ENCODE measurements at places on chromosomes 1 and 21.
A peak's percentile ranks its signal among the peaks of the same experiment; 100 is the strongest.

GRCh38 chr21:37372127-37372731, 5.7 kb downstream of the DYRK1A start:
- DNase-seq: no peak

GRCh38 chr1:22332795-22333499, 118.7 kb upstream of the ZBTB40 start:
- no peak for DNase-seq

- no peak for DNase-seq
Observed at GRCh38 chr1:99748419-99748818, 18.0 kb downstream of the FRRS1 start.

DNA sequence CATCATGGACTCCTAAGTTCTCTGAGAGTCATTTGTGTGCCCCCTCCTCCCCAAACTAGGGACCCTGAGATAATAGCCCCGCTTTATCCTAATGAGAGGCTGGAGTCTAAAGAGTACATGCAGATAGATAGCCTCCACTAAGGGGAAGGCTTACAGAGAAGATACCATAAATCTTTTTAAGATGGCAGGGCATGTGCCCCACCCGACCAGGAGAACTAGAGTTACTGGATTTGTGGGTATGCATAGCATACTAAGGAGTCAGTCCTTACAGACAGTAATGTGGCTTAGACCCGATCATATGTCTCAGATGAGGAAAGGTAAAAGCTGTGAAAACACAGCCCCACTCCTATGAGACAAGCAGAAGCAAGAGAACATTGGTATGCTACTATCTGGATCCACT, 25.7 kb upstream of the PKN2 start:
- DNase-seq: no peak

- no peak for DNase-seq
Observed at GRCh38 chr1:116740746-116741145, 13.5 kb upstream of the CD2 start.

DNA sequence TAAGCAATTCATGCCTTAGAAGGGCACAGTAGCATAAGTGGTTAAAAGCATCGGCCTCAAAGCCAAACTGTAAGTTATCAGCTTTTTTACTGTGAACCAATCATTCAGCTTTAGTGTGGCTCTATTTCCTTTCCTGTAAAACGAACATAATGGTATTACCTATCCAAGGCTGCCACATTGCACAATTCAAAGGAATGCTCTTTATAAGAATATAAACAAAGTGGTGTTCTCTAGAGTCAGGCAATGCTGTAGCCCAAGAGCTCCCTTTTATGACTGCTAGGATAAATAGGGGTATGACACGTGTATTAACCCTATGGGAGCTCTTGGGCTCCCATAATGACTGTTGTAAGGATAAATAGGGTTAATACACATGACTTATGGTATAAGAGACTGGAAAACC, 25.4 kb downstream of the INTS7 start:
- DNase-seq: no peak

- DNase-seq: no peak
Observed at GRCh38 chr1:199411506-199411905, 616.0 kb upstream of the NR5A2 start.

- DNase-seq: no peak
Observed at GRCh38 chr1:25033828-25034705, 104.0 kb upstream of the RUNX3 start.

DNA sequence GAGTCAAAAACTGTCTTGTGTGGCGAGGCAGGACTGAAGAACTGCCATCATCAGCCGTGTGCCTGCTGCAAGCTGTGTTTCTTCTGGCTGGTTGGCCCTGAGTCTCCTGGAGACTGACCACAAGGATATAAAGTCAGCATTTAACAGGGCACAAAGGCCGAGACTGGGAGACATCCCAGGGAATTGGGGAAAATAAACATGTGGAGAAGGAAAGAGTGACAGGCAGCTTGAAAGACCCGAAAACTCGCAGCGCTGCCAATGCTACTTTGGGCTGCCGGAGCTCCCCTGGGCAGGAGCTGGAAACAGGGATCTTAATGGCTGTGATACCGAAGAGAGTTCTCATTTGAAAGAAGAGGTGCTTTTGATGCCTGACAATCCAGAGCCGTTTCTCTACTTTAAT, 125.3 kb upstream of the HMGB4 start:
- no peak for DNase-seq

GRCh38 chr1:231527586-231528171, 790 bp upstream of the TSNAX start:
- no peak for DNase-seq

GRCh38 chr1:28244549-28245251, 8.8 kb downstream of the ATP5IF1 start:
- DNase-seq: no peak

DNA sequence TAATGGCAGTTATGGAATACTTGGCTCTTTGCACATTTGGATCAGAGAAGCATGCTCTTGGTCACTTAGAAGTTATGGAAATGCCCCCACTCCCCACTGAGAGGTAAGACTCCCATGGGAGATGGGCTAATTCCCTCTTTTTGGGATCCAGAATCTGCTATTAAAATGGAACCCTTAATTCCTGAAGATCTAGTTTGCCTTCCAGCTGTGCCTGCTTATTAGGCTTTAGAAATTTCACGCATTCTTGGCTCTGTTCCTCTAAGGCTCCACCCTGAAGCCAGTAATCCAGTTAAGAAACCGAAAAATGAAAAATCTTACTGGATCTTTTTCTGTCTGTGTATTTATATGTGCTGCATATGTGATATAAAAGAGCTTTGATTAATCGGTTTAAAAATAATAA, 76.7 kb downstream of the USH2A start:
- DNase-seq: no peak

DNA sequence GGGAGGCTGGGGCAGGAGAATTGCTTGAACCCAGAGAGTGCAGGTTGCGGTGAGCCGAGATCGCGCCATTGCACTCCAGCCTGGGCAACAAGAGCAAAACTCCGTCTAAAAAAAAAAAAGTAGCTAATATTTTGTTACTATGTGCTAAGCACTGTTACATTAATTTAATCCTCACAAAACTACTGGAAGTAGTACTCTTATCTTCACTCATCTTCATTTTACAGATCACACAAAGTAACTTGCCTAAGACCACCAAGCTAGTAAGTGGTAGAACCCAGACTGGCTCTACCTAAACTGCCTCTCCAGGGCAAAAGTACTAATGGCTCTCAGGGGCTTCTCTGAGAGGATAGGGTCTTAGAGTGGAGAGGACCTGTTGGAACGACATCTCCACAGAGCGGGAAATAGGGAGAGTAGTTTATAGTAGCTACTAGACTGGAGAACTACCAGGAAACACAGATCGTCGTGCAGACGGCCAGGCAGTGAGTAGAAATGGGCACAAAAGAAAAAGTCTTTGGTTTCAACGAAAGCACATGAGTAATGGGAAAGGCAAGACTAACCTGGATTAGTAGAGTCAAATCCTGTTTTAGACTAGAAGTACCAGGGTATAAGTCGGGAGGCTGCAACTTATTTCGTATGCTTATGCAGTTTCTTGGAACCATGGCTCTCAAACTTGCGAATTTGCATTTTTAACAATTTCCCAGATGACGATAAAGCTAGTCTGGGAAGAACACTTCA, 1.4 kb downstream of the CLCC1 start:
- no peak for DNase-seq

DNA sequence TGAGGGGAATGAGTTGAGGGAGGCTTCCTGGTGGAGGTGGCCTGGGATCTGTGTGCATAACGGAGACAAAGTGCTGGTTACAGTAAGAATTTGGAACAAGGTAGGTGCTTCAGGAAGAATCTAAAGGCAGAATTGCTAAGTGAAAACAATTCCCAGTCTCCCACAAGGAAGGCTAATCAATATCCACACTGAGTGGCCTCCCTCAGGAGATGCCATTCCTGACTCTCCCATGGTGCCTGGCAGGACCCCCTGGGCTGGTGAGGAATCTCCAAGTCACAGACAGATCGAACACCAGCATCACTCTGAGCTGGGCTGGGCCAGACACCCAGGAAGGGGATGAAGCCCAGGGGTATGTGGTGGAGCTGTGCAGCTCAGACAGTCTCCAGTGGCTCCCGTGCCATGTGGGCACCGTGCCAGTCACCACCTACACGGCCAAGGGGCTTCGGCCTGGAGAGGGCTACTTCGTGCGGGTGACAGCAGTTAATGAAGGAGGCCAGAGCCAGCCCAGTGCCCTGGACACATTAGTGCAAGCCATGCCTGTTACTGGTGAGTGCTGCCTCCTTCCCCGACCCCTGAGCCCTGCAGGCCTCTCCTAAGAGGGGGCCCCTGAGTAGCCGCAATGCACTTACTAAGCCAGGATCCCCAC, 30.7 kb downstream of the IGFN1 start:
- no peak for DNase-seq

DNA sequence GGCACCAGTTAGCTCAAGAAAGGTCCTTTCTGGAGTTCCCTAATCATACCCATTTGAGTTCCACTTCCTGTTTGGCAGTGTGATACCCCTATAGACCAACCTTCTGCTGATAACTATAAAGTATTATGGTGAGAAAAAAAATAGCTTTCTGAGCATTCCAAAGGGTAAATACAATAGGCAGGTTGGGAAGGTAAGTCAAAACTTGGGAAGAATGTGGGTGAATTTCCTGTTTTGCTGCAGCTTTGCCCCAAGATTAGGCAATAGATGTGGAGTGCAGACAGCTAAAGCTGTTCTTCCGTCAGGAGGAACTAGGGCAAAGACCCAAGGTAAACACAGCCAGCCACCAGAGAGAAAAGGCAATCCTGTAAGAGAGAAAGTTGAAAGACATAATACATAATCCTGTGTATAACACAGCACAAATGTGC, 49.9 kb upstream of the GUCA2A start:
- DNase-seq: no peak

DNA sequence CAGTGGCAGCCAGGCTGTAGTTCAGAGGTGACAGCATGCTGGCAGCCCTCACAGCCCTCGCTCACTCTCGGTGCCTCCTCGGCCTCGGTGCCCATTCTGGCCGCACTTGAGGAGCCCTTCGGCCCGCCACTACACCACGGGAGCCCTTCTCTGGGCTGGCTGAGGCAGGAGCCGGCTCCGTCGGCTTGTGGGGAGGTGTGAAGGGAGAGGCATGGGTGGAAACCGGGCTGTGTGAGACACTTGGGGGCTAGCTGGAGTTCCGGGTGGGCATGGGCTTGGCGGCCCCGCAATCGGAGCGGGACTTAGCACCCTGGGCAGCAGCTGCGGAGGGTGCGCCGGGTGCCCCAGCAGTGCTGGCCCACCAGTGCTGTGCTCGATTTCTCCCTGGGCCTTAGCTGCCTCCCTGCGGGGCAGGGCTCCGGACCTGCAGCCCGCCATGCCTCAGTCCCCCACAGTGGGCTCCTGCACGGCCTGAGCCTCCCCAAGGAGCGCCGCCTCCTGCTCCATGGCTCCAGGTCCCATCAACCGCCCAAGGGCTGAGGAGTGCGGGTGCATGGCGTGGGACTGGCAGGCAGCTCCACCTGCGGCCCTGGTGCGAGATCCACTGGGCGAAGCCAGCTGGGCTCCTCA, 396.8 kb downstream of the FAM72C start:
- DNase-seq: no peak

GRCh38 chr1:19341201-19342061, 29.3 kb downstream of the SLC66A1 start:
- DNase-seq: peak; percentile 64

DNA sequence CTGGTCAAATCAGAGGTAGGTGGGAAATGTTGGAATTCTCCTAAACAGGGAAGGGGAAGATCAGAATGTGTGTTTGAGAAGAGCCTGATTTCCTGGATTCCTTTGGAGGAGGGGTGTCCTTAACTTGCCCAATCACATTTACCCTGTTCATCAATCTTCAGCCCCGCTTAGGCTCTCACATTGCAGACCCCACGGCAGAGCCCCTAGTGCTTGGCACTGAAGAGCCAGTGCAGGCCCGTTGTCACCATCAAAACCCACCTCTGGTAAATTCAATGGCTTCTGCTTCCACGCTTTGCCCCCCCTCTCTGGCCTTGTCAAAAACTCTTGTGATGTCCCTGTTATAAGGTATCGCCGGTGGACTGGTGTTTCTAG, 2.3 kb downstream of the AGPAT3 start:
- DNase-seq: no peak

GRCh38 chr1:205719015-205719414, 31.0 kb downstream of the NUCKS1 start:
- DNase-seq: no peak

- DNase-seq: no peak
Observed at GRCh38 chr21:37375866-37376574, 9.4 kb downstream of the DYRK1A start.

- DNase-seq: no peak
Observed at GRCh38 chr1:225260319-225260718, 167.5 kb downstream of the LBR start.

DNA sequence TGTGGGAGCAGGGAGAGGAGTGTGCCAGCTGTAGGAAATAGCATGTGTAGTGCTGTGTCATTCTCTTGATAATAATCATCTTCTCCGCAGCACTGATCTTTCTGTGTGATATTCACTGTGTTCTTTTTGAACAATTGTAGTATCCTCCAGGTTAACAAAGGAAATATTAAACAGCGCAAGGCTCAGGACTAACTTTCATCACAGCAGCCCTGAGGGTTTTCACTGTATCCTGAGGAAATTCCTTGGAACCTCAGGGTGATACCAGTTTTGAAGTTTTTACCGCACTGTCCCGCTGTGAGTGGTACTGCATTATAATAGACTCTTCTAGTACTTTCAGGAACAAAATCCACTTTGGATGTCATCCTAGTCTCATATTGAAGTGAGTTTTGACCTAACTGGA, 228.4 kb upstream of the COA6 start:
- no peak for DNase-seq

DNA sequence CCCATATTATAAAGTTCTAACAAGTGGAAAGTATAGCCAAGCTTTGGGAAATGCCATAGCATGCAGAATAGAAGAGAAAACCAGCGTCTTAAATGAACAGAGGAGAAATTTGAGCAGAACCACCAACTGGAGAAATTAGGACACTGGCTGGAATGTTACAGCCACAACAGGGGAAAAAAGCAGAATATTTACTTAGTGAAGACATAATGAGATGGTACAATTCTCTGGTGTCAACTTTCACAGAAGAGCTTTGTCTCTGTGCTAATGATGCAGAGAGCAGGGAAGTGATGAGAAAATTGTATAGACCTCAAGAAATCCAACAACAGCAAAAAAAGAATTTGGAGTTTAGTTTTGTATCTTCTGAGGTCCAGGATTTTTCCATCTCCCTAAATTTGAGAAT, 249.7 kb downstream of the KIF26B start:
- no peak for DNase-seq

- DNase-seq: no peak
Observed at GRCh38 chr1:119636491-119637089, 11.5 kb downstream of the ZNF697 start.

All from neuronal stem cell (in vitro differentiated cells).